T-helper 2 cell (primary cell): ENCODE measurements at places on chromosomes 12 and 14.

- DNase-seq: no peak
Measured at GRCh38 chr12:11731455-11731854, 82.0 kb downstream of the ETV6 start.

GRCh38 chr12:124006085-124006845 lies 33.2 kb downstream of the ZNF664 start:
- no peak for DNase-seq

DNA sequence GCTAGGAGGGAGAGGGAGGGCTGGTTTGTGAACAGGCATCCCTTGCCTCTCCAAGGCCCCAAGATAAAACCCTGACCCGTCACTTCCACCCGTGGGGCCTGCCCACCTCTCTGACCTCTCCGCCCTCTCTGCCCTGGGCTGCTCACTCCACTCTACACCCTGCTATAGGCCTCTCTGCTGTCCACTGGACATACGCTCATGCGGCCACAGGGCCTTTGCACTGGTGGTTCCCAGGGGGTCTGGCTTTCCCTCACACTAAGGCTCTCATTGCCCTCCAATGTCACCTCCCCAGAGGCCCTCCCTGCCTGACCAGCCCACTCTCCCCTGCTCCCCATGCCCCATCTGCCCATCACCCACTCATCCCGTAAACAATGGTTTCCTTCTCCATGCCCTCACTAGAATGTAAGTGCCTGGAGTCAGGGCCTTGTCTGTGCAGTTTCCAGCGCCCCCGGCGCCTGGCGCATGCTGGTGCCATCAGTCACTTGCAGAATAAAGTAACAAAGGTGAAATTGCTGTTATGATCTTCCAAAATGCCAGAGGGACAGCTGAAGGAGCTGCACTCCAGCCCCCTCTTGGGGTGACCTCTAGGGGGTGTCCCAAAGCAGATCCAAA lies 73.6 kb downstream of the RFLNA start:
- no peak for DNase-seq

- no peak for DNase-seq
Measured at GRCh38 chr12:2640709-2641108, 154.1 kb upstream of the FKBP4 start.

DNA sequence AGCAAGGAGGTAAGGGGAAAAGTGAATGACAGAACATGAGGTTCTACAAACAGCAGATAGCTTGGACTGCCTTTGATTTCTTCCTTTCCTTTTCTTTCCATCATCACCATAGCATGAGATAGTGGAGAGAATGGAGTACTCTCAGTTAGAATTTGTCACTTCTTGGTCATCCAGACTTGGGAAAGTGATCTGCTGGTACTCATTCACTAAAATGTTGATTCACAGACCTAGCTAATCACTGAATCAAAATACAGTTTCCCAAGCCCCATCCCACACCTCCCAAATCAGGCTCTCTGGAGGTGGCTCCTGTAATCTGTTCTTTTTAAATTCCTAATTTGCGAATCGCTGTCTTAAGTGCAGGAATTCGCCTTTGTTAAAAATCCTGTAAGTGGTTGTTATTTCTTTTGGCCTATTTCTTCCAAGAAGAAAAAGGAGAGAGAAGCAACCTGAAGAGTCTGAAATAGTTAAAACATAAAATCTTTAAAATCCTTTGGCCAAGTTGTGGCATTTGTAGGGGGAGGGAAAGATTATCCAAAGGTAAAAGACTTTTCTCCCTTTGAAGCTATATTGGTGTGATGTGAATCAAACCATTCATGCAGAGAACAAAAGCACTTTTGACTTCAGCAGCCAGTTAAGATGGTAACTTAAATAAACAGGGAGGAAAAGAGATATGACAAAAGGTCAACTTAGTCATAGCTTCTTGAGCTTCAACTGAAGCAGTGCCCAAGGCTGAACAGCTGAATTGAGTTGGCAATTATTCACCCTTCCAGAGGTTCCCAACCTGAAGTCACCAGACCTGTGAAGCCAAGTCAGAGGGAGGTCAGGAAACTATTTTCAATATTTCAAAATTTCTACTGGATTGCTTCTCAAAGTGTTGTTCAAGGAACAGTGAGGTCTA lies 255.1 kb upstream of the KRR1 start:
- no peak for DNase-seq
